GM12865 (cell line): ENCODE measurements at places on chromosomes 6 and 20.

- DNase-seq: no peak
Observed at GRCh38 chr6:149223120-149223903, 94.2 kb upstream of the TAB2 start.

DNA sequence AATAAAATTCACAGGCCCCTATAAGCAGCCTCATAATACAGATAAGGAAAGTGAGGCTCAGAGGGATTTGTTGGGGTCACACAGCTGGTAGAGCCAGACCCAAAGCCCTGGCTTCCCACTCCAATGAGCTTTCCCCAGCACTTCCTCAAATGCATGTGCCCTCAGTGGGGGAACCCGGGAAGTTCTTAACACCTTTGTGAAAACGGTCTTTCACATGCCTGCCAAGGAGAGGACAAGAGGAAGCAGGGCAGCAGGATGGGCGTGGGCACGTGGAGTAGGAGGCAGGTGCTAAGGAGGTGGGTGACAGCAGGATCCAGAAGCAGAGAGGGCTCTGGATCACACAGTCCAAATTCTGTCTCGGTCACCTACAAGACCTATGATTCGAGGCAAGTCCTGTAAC is 598 bp downstream of the PI16 start:
- DNase-seq: no peak

DNA sequence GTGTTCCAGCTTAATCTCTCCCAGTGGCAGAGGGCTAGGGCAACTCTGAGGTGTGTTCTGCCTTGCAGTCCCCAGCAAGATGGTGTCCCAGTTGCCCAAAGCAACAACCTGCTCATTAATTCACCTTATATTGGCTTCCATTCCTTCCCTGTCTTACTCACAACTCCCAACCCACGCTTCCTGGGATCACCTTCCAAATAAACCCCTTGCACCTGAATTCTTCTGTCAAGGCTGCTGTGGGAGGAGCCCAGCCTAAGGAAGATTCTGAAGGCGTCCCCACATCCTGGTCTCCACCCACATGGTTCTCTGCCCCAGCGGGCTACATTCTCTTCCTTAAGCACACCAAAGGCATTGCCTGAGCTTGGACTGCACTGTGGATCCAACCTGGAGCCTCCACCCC is 116.6 kb upstream of the MAFB start:
- no peak for DNase-seq

DNA sequence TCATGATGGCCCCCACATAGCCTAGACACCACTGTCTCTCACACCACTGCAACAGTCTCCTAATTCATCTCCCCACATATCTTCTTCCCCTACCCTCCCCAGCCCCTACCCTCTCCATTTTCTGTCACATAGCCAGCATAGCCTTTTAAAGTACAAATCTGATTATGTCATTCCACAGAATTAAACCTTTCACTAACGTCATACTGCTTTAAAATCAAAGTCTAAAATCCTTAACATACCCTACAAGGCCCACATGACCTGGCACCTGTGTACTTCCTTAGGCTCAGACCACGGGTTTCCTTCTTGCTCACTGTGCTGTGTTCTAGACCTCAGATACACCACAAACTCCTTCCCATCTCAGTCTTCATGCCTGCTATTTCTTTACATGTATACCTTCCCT is 5.9 kb downstream of the OSTM1 start:
- DNase-seq: peak; percentile 52

DNA sequence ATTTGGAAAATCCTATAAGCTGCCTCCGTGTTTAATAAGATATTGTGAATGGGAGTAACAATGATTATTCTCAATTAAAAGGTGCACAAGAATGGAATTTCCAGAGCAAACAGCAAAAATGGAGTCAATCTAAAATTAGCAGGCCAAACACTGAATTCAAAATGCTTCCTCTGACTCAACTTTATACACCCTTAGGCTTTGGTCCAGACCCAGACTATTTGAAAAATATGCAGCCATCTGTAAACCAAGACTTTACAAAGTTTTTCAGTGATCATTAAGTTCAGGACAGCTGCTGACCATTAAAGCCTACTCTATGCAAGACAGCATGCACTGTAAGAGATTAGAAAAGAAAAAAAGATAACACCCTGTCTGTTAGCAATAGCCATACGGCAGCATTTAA is 39.4 kb upstream of the CCN6 start:
- no peak for DNase-seq

DNA sequence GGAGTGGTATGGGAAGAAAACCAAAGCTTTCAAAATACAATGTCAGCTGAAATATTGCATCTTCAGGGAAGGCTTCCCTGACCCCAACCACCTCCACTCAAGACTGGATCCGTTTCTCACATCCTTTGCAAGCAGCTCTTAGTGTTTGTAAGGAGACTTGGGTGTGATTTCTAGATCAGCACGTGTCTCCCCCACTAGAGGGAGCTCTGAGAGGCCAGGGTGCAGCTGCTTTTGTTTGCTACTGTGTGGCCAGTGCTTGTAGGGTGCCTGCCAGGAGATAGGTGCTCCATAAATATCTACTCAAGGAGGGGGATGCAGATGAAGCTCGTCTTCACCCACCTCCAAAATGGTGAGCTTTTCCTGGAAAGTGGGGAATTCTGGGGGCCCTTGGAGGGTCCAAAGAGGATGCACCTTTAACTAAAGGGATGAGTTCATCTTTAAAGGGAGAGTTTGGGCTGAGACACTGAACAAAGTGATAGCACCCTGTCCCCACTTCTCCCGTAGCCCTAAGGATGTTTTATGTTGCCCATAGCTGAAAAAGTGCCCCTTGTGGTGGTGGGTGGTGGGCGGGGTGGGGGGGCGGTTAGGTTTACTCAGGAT is 52.6 kb upstream of the MAFB start:
- peak; percentile 67 for DNase-seq

DNA sequence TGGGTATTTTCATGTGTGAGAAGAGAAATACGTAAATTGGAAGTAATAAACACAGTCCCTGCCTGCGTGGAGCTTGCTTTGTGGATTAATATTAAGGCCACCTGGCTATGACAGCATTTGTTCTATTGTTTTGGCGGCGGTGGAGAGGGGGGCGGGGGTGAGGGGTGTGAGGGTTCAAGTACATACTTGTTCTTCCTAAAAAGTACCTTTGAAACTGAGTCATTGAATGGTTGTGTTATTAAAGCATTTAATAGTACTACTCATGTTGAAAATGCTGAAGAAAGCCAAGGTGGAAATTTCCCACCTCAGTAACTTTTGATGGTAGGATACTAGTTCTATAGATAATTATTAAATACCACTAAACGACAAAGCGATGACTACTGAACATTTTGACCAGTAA is 95.0 kb downstream of the FOXC1 start:
- no peak for DNase-seq

DNA sequence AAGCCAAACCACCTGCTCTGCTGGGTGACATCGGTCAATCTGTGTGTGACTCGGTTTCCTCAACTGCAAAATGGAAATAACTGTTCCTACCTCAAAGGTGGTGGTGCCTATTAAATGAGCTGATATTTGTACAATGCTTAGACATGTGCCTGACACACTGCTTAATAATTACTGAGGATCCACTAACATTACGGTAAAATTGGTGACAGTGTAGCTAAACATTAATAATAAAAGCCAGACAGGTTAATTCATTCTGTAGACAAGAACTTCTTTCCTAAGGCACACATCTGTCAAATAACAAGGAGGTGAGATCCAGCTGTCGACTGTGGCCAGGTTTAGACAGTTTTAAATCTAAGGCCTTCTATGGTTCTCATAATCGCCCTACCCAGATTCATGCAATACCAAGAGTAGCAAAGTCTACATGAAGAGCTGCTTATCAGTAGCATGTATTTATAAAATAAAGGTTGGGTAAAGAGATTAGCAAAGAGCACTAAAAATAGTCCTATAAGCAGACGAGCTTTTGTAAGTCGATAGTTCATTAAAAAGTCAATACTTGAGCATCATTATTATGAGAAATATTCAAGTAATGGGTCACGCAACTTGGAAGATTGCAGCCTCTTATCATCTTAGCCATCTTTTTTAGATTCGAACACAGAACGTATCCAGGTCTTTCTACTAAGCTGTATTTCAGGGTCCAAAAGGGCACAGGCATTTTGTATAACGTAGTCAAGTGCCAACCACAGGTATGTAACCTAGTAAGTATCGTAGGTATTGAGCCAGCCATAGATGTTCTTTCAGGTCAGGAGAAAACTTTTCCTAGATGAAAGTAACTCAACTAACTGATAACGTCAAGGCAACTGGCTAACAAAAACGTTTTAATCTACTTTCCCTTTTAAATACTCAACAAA is 3.2 kb downstream of the CNKSR3 start:
- no peak for DNase-seq

DNA sequence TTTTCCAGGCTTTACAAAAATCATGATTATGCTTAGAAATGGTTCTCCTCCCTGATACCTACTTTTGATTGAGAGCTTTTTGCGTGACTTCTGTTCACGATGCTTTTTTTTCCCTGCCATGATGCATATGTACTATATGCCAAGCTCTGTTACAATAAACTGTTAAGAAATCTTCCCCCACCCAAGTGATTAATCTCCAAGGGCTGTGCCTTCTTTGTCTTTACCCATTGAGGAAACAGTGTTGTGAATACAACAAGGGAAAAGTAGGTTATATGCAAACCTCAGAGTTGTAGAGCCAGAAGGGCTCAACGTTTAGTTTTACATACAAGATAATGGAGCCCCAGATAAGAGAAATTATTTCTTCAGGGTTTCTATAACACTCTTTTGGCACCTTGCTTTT is 34.1 kb upstream of the MYLK2 start:
- no peak for DNase-seq

DNA sequence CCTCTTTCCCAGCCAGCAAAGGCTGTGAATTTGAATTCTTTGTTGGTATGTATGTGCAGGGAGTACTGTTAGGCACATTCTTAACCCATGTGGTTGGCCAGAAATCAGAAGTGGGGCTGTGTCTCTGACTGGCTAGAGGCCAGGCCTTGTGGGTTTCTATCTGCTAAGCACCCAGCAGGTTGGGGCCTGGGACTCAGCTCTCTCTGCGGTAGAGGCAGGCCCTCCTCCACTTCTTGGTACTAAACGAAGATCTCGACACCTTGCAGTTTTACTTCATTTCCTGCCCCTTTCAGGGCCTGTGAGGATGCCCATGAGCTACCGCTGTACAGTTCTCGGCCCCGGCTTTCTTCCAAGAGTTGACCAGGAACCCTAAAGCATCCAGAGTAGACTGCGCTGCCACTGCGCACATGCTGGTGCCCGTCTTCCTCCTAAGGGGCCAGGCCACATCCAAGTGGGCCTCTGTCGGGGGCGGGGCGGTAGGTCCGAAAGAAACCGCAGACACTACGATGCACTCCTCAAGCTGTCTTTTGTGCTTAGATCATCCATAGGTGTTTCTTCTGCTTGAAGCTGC is 51.1 kb downstream of the TCP11 start:
- DNase-seq: no peak

- DNase-seq: peak; percentile 24
Observed at GRCh38 chr6:79718509-79719247, 87.5 kb downstream of the SH3BGRL2 start.

DNA sequence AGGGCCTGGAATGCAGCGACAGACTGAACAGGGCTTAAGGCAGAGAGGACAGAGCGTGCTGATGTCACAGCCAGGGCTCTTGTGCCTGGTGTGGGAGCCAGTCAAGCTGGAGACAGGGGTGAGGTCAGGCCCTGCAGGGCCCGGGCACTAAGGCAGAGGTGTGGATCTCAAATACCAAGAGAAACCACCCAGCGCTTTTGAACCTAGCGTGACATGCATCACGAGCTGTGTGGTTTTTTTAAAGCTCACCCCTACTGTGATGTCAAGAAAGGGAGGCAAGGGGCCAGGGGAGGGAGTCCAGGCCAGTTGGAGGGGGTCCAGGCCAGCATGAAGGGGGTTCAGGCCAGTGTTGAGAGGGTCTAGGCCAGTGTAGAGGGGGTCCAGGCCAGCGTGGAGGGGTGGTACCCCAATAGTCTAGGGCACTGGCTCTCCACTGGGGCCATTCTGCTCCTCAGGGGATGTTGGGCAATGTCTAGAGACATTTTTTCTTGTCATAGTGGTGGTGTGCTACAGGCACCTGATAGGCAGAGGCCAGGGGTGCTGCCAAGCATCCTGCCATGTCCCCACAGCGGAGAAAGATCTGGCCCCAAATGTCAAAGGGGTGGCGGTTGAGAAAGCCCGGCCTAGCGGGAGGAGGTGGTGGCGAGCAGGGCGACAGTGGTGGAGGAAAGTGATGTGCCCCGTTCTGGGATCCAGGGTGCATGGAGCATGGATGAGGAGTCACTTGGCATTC is 42.6 kb downstream of the RBM38 start:
- no peak for DNase-seq

DNA sequence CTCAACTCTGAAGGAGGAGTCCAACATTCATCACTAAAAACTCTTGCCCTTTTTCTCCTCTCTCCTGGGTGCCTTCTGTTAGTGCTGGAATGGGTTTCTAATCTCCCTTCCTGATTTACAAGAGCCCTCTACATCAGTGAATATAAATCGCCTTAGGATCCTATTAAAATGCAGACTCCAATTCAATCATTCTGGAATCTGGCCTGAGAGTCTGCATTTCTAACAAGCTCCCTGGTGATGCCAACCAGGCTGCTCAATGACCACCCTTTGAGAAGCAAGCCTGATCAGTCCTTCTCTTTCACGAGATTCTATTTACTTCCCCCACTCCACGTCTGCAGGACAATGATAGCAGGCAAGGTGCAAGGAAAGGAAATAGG is 72.8 kb upstream of the E2F3 start:
- DNase-seq: no peak

DNA sequence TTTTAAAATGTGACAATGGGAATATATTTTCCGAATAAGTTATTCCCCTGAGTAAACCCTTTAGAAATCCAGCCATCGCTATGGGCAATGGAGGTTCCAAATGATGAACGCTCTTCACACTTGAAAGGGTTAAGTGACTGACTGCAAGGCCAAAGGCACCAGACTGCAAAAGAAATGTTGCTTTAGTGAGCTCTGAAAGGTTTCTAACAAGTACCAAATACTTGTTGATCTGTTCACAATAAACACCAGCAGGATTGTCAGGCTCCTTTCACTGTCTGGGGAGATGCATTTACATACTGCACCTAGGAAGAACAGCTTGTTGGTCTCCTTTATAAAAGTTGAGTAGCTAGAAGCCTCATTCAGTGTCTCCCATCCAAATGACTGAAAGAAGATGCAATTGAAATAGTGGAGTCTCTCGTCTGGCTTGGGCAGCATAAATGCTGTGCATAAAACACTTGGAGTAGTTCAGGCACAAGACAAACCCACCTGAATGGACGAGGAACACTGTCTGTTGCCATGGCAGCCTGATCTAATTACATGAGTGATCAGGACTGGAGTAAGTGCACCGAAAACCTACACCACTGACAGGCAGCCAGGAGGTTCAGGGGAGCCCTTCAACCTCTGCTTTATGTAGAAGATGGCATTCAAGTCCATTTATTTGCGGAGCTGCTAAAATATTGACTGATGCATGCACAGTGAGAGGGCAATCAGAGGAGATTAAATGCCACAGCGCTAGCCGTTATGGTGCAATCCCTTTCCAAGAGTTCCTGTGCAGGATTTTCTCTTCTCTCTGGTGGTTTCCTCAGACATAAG is 2.9 kb downstream of the ATXN1 start:
- peak; percentile 14 for DNase-seq

- no peak for DNase-seq
Observed at GRCh38 chr6:112839525-112839961, 492.4 kb downstream of the RFPL4B start.

DNA sequence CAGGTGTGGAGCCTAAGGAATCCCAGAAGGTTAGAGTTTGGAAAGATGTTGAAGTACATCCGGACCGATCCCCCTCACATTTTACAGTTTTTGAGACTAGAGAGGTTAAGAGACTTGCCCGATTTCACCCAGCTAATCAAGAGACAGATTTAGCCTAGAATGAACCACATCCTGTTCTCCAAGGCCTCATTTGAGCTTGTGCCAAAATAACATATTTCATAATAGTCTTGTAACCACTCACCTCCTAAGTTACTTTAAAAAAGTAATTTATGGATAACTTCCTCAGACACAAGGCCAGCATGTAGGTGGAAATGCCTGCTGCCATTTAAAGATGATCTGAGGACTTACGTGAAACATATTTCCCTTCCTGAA is 39.8 kb upstream of the ARHGAP18 start:
- DNase-seq: peak; percentile 79
